Fibroblast of villous mesenchyme (primary cell): ENCODE measurements at places on chromosomes 5 and 9. TPM values are rescaled to one million over a fixed set of nuclear protein-coding genes. Genes with fewer than 3 reads are reported as not detected.

PFN3 gene
- total RNA-seq: not detected in 2 replicates

RNF183 gene
- total RNA-seq: not detected in 2 replicates

PAEP gene
- total RNA-seq: not detected in 2 replicates

FOXD4 gene
- total RNA-seq: under 0.01 and 0.43 TPM in 2 replicates

ZNF484 gene
- total RNA-seq: 12.6 and 15.1 TPM in 2 replicates

GRM6 gene
- not detected in 2 replicates for total RNA-seq

AJM1 gene
- 0.86 and 1.3 TPM in 2 replicates for total RNA-seq

LCN6 gene
- not detected in 2 replicates for total RNA-seq

SLCO6A1 gene
- total RNA-seq: under 0.01 and 0.32 TPM in 2 replicates

LCN1 gene
- total RNA-seq: not detected in 2 replicates

FBN2 gene
- 81.6 and 137 TPM in 2 replicates for total RNA-seq

OCLN gene
- 0.43 and 0.64 TPM in 2 replicates for total RNA-seq

CER1 gene
- total RNA-seq: not detected in 2 replicates

JAK2 gene
- 11.6 and 13.4 TPM in 2 replicates for total RNA-seq

SPATA31E1 gene
- not detected in 2 replicates for total RNA-seq

CXCL14 gene
- total RNA-seq: not detected in 2 replicates

ADCY2 gene
- total RNA-seq: under 0.01 and 0.32 TPM in 2 replicates

CCDC183 gene
- 0.32 and 0.43 TPM in 2 replicates for total RNA-seq

CATSPER3 gene
- total RNA-seq: under 0.01 TPM in 1 of 2 replicates, not detected in the other

PIP5KL1 gene
- 2.6 and 3.5 TPM in 2 replicates for total RNA-seq

WNT8A gene
- total RNA-seq: not detected in 2 replicates

DNAI1 gene
- total RNA-seq: under 0.01 TPM in 1 of 2 replicates, not detected in the other

GTF3C5 gene
- total RNA-seq: 30.7 and 32.2 TPM in 2 replicates

WHRN gene
- total RNA-seq: 1.3 and 1.6 TPM in 2 replicates

PAPPA gene
- total RNA-seq: 42.5 and 104 TPM in 2 replicates

SPINK4 gene
- not detected in 2 replicates for total RNA-seq

C5orf52 gene
- not detected in 2 replicates for total RNA-seq

DOCK2 gene
- total RNA-seq: 6.1 and 7.3 TPM in 2 replicates

DNAH5 gene
- total RNA-seq: 0.97 and 1.3 TPM in 2 replicates

SOX30 gene
- total RNA-seq: under 0.01 TPM in 1 of 2 replicates, not detected in the other

FCN2 gene
- not detected in 2 replicates for total RNA-seq

CFAP90 gene
- not detected in 2 replicates for total RNA-seq

LCN9 gene
- not detected in 2 replicates for total RNA-seq

GGTA1 gene
- total RNA-seq: not detected in 2 replicates

SCGB3A2 gene
- not detected in 2 replicates for total RNA-seq

RNF44 gene
- 2.6 and 4.3 TPM in 2 replicates for total RNA-seq

EGFL7 gene
- 7.7 and 9.9 TPM in 2 replicates for total RNA-seq

ANKRD20A1 gene
- total RNA-seq: not detected in 2 replicates

ZNF300 gene
- 5.2 and 6.9 TPM in 2 replicates for total RNA-seq

PDE6A gene
- under 0.01 TPM in 1 of 2 replicates, not detected in the other for total RNA-seq
